Progenitor cell of endocrine pancreas (in vitro differentiated cells): ENCODE measurements at places on chromosomes 7 and 10. TPM values are rescaled to one million over a fixed set of nuclear protein-coding genes. Genes with fewer than 3 reads are reported as not detected.
A peak's percentile ranks its signal among the peaks of the same experiment; 100 is the strongest.

Gene PDCD11
- total RNA-seq, result 56.1 and 58.1 TPM in 2 replicates

- no peak for DNase-seq
These were observed 11.4 kb upstream of the NACAD start for GRCh38 chr7:45099891-45100760.

GRCh38 chr10:94607111-94607510 lies 61.5 kb downstream of the HELLS start:
- no peak for DNase-seq

GRCh38 chr7:151439855-151440798 lies at the start of gene CRYGN:
Gene CRYGN (minus strand): TSS chr7:151440141. CDS start chr7:151439917, 224 bp downstream.
- peak; percentile 34 for DNase-seq
